ENCODE measurements at places on chromosomes 1 and 21.
A peak's percentile ranks its signal among the peaks of the same experiment; 100 is the strongest.

DNA sequence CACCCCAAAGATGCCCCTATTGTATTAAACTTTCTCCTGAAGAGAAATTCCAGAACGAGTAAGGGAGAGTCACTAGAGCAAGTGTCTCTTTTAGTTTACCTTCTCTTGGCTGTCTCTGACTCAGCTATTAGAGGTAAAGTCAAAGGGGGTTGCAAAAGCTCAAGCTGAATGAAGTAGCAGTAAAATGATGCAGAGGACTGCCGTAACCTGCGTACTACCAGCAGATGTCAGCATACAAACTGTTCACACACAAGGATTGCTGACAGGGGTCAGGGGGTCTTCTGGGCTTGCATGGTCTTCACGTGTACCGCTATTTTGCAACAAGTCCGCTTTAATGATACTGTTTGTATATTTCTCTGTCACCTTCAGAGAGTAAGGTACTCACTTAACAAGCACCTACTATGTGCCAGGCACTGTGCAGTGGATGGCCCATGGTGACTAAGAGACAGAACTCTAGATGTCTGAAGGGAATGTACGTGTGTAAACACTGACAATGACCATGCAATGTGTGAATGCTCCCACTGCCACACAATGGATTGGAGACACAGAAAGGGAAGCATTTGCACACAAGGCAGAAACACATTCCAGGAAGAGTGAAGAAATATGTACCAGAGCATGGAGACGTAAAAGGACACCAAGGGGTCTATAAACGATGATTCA, 34.9 kb downstream of the CHML start:
- no peak for DNase-seq

DNA sequence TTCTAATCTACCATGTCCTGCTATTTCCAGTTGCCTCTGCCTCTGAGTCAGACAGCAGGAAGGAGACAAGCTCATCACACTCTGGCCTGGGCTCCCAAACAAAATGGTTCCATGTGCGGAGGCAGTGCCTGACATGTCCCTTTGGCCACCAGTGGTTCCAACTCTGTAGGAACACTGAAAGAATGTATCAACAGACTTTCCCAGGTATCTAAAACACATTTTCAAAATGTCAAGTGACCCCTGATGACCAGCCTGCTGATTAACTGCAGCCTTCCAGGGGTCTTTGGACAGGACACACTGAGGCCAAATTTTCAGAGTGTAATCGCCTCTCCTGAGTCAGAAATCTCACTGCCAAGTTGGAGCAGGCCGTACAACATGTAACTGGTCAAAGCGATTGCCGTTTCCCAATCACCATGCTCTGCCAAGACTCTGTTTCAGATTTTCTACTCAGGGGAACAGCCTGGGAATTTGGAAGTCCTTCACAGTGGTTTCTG, 172.7 kb downstream of the TPR start:
- no peak for DNase-seq

DNA sequence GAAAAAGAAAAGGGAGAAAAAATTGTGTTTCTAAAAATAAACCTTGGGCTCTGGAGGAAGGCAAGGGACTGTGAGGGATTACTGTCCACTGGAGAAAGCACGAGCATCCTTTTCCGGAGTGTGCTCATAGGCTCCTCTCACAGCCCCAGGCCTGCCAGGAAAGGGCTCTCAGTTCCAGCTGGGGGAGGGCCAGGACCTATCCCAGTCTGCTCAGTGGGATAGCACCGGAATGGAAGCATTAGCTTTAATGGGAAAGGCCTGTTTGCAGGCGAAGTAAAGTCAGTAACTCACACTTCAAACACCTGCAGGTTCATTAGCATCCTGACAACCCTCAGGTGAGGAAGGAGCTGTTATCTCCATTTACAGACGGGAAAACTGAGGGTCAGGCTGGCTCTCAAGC, 113.9 kb upstream of the USP24 start:
- peak; percentile 79 for DNase-seq

- DNase-seq: peak; percentile 56
Measured at GRCh38 chr1:25198663-25199252, 33.5 kb downstream of the SYF2 start.

DNA sequence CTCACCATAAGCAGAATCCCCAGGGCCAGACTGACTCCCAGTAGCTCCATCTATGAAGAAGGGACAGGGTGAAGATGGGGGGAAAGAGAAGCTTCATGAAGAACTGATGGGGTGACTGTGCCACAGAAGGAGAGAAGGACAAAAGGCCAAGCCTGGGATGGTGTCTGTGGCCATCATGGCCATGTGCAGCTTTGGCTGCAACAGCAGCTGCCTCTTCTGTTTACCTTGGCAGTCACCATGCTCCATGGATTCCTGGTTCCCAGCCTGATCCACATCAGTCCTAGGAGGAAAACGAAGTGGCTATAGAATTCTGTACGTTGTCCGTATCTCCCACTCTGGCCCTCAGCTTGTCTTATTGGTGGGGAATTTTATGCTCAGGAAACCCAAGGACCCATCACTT, 12.0 kb downstream of the SEMA6C start:
- DNase-seq: no peak

- DNase-seq: no peak
Measured at GRCh38 chr1:147492207-147492606, 49.1 kb upstream of the BCL9 start.

GRCh38 chr1:200873671-200874397, 1.1 kb downstream of the GPR25 start:
- no peak for DNase-seq

DNA sequence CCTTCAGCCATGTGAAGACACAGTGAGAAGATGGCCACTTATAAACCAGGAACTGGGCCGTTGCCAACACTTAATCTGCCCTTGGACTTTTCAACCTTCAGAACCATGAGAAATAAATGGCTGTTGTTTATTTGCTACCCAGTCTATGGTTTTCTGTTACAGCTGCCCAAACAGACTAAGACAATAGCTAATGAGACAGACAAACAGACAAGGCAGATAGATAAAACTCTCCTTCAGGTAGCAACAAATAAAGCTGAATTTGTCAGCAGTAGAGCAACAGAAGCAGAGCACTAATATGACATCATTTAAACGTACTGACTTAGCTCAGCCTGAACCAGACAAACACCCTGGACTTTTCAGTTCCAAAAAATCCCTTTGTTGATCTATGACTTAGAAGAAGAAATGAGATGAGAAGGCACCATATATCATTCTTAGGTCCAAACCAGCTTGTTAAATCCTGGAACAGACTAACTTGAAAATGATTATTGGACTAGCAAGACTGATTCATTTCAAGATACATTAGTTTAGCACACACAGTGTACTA, 27.0 kb downstream of the ZZZ3 start:
- DNase-seq: no peak

GRCh38 chr1:26705788-26706311, 10.0 kb downstream of the ARID1A start:
- no peak for DNase-seq

GRCh38 chr1:10179406-10180091, 30.8 kb upstream of the KIF1B start:
- no peak for DNase-seq

- DNase-seq: no peak
Measured at GRCh38 chr1:66303646-66304045, 230.3 kb upstream of the SGIP1 start.

DNA sequence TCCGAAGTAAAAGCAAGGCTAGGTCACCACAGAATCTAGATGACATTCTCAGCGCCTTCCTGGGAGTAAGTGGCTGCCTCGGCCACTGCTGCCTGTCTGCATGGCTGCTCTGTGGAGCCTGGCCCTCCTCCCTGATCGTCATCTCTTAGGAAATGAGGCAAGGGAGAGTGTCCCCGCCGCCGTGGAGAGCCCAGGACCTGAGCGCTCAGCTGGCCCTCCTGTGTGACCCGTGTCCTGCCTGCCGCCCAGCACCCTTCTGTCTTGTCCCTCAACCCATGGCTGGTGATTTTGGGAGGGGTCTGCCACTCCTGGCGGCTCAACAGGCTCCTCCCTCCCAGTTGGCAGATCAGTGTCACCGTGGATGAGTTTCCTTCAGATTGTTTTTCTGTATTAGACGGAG, 156.4 kb upstream of the COL6A1 start:
- no peak for DNase-seq
